ENCODE measurements at places on chromosomes 6 and 20.

GRCh38 chr20:48665785-48666184, 162.0 kb downstream of the PREX1 start:
- no peak for DNase-seq

- no peak for DNase-seq
Observed at GRCh38 chr6:13139119-13139518, 189.2 kb downstream of the TBC1D7 start.

DNA sequence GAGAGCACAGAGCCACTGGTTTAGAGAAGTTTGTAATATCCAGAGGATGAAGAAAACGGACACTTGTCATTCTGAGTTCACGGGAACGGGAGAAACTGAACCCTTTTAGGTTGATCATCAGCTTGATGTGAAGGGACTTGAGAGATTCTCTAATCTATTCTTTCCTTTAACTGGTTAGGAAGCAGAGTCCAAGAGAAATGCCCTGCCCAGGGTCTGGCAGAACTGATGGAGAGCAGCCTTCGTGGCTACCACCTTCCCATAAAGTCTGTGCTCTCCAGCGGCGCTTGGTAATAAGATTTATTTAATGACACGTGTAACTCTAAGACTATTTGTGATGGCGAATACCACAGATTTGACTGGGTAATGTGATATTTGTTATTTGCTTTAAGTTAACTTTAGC, 36.0 kb downstream of the E2F3 start:
- no peak for DNase-seq

DNA sequence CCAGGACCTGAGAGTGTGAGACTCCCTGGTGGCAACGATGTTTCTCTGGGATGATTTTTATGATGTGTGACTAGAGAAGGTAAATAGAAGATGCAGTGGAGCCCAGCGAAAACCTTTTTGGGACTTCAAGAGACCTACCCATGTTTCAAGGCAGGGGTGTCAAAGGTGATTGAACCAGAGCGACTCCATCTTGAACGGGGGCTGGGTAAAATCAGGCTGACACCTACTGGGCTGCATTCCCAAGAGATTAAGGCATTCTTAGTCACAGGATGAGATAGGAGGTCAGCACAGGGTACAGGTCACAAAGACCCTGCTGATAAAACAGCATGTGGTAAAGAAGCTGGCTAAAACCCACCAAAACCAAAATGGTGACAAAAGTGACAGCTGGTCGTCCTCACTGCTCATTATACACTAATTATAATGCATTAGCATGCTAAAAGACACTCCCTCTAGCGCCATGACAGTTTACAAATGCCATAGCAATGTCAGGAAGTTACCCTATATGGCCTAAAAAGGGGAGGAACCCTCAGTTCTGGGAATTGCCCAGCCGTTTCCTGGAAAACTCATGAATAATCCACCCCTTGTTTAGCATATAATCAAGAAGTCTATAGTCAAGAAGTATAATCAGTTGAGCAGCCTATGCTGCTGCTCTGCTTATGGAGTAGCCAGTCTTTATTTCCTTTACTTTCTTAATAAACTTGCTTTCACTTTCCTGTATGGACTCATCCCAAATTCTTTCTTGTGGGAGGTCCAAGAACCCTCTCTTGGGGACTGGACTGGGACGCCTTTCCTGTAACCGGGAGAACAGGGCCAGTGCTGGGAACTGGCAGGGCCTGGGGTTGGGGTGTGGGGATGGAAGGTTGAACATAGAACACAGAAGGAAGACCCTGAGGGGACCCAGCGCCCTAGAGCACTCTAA, 526.4 kb downstream of the QKI start:
- DNase-seq: no peak

DNA sequence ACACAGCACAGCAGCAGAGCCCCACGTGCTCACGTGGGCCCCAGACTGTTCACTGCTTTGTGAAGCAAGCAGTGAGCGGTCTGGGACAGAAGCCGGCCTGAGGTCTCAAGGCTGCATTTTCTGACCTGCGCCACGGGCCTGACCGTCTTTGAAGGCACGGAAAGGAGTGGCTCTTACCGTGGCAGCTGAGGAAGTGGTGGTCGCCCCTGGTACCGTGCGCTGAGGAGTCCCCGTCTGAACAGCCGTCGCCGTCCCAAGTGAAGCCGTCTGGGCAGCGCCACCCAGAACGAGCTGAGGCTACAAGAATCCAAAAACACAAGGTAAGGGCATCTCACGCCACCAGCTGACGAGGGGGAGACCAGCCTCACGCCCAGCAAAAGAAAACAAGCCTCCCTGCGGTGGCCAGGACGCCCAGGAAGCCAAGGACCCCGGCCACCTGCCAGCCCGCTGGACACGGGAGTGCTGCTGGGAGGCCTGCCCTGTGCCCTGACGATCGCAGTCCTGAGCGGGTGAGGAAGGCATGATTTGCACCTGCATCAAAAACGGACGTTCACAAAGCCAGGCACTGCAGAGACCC, 55.7 kb downstream of the TAF4 start:
- no peak for DNase-seq

GRCh38 chr20:49955167-49955566, 19.0 kb downstream of the RNF114 start:
- no peak for DNase-seq

DNA sequence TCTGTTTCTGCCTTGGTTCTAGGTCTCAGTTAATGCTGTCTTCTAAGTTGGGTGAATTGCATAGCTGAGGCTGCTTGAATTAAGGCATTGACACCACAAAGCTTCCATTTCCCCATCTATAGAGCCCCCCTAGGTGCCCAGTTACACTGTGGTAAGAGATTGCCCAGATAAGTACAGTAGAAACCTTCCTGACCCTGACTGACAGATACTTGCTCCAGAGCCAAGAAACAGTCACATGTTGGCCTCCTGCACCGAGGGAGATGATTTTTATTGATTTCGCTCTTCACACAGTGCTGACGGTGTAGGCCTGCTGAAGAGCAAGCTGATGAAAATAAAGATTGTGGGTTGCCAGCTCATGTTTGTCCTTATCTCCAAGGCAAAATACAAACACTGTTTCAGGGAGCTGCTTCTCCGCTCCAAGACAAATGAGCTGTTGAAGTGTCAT, 67.9 kb downstream of the TRMT11 start:
- DNase-seq: no peak

- DNase-seq: no peak
Observed at GRCh38 chr6:17552861-17553260, 47.2 kb upstream of the FAM8A1 start.

DNA sequence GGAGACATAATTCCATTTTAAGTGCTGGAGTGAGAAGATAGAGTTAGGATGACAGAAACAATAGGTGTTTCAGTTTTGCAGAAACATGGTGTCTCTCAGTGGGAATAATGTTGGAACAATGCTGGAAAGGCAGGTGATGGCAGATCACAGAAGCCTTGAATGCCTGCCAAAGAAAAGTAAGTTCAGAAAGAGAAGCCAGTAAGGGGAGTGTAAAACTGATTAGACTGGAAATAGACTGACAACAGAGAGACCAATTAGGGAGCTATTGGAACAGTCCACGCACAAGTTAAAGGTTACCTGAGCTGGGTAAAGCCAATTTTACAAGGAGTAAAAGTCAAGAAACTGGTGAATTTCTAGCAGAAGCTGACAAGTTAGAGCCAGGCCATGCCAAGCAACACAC, 142.9 kb downstream of the TFAP2A start:
- DNase-seq: no peak

DNA sequence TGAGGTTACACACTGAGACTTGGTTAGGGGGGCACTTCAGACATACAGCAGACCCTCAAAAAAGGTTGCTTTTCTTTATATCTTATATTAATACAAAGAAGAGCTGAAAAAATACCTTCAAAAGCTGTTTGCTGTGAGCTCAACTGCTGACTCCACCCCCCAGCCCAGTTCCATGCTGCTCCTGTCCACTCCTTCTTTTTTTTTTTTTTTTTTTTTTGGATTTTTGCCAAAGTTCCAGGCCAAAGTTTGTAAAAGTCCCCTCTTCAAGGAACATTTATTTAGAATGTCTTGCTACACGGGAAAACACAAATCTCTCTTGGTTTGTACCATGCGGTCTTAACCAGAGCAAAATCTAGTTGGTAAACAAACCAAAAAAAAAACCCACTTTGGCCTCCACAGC, 85.3 kb upstream of the AKAP12 start:
- DNase-seq: no peak

GRCh38 chr6:137171824-137172733, 1.4 kb downstream of the IL22RA2 start:
- DNase-seq: no peak

GRCh38 chr6:166618251-166618650, 8.8 kb downstream of the RPS6KA2 start:
- no peak for DNase-seq

DNA sequence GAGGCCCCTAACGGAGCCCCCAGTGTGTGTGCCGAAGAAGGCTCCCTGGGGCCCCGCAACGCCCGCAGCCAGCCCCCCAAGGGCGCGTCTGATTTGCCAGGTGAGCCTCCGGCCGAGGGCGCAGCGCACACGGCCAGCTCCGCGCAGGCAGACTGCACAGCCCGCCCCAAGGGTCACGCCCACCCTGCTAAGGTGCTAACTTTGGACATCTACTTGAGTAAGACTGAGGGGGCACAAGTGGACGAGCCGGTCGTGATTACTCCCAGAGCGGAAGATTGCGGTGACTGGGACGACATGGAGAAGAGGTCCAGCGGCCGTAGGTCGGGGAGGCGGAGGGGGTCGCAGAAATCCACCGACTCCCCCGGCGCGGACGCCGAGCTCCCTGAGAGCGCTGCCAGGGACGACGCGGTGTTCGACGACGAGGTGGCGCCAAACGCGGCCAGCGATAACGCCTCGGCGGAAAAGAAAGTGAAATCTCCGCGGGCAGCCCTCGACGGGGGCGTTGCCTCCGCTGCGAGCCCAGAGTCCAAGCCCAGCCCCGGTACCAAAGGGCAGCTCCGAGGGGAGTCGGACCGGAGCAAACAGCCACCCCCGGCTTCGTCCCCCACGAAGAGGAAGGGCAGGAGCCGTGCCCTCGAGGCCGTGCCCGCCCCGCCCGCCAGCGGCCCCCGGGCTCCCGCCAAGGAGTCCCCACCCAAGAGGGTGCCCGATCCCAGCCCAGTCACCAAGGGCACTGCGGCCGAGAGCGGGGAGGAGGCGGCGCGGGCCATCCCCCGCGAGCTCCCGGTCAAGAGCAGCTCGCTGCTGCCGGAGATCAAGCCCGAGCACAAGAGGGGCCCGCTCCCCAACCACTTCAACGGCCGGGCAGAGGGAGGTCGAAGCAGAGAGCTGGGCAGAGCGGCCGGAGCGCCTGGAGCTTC, 117.0 kb downstream of the RTN4IP1 start:
- DNase-seq: peak; percentile 26

DNA sequence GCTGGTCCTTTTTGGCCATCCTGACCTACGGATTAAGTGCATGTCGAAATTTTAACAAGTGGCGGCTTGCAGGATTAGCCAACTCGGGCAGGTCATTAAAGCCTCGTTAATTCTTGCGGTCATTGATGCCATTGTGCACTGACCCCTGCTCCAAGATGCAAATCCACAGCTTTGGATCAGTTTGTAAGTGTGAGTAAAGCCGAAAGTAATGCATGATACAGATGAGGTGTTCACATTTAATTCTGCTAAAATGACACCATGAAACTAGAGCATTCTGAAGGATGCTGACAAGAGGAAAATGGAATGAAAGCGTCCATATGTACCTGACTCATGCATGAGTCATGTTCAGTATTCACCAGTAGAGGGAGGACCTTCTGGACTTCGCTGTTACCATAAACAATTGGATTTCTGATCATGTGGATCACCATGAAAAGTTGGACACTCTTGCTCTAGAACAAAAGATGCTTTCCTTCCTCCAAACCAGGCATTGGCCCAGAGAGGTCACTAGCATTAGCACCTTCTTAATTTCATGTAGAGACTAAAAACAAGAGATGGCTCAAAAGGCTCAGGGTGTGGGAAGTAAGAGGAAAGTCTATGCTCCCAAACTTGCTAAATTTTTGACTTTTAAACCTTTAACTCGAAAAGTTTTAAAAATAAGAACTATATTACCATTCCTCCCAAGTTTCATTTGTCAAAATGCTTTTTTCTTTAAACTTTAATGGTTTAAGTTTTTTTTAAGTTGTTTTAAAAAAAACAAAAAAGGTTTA, 48.0 kb downstream of the MUC22 start:
- no peak for DNase-seq
